ENCODE measurements at places on chromosomes 16 and 17.

DNA sequence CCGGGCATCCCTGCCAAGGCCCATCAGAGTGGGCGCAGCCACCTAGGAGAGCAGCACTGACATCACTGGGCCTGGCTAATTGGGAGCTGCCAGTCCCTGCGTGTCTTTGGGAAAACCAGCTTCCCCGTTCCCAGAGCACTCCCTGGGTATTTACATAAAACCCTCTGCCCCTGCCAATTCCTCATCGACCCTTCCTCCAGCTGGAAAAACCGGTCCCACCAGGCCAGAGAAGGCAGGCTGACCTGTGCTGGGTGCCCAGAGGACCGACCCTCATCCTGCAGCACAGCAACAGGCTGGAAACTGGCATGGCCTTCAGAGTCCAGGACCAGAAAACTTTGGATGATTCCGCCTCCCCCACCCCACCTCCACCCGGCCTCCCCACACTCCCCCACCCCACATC lies 8.2 kb upstream of the FOXN1 start:
- no peak for DNase-seq

GRCh38 chr17:6638046-6638908 lies 2.2 kb downstream of the KIAA0753 start:
- no peak for DNase-seq

- no peak for DNase-seq
Observed at GRCh38 chr16:21940570-21940969, 12.6 kb upstream of the UQCRC2 start.

DNA sequence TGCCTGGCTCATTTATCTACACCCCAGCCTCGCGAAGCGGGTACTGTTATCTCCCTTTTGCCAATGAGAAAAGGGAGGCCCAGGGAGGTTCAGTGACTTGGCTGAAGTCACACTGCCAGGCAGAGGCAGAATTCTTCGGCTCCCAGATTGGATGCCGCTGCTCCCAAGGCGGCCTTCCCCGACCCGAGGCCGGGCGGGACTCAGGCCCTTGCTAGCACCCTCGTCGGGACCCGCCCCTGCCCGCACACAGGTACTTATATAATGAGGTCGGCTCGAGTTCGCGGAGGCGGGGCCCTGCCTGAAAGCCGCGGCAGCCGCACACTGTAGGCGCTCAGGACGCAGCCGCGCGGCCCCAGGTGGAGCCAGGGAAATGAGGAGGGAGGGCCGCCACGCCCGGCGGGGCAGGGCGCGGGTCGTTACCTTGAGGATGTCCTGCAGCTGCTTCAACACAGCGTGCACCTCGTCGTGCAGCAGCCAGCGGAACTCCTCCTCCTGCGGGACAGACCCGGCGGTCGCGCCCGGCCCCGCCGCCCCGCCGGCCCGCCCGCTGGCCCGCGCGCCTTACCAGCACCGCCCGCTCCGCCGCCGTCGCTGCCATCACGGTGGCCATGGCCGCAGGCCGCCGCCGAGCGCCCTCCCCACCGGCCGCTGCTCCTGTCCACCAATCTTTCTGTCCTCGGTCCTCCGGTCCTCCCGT lies at the start of gene ROGDI:
Gene ROGDI (minus strand): TSS at position 672 of the 697 bp plus-strand sequence. CDS start 62 bp downstream, at position 610.
- peak; percentile 11 for DNase-seq

GRCh38 chr16:26491962-26492361 lies 574.8 kb upstream of the C16orf82 start:
- no peak for DNase-seq

Data from fibroblast of lung (primary cell).